ENCODE measurements at places on chromosomes 5 and 9.

DNA sequence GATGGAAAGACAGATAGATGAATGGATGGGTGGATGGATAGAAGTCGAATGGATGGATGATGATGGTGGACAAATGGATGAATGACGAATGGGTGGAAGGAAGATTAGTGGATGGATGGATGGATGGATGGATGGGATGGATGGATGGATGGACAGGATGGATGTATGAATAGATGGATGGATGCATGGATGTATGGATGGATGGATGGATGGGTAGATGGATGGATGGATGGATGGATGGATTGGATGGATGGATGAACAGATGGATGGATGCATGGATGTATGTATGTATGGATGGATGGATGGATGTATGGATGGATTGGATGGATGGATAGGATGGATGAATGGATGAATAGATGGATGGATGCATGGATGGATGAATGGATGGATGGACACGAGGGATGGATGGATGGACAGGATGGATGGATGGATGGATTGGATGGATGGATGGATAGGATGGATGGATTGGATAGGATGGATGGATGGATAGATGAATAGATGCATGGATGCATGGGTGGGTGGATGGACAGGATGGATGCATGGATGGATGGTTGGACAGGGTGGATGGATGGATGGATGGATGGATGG lies 52.4 kb downstream of the DUSP1 start:
- DNase-seq: no peak

DNA sequence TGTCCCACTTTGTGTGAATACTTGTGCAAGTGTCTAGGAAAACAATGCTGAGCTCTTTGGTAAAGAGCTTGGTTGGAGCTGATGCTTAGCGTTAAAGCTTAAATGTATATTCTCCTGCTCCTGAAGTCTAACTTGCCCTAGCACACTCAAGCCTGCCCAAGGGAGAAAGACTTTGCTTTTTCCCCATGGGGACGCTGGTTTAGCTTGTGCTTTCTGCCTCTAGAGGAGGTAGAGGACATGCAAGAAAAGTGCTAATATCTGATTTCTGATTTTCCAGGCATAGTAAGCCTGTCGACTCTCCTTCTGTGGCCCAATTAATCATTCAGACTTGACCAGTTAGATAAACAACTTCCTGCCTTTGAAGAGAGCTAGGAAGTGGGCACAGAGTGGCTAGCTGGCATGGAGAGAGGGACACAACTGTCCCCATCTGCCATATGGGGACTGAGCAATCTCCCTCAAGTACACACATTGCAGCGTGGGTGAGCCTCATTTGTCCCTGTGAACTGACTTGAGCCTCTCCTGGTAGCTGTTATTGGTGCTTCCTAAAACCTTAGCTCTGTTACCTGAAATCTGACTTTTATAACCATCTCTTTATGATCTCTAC lies 348.4 kb downstream of the BRINP1 start:
- no peak for DNase-seq

DNA sequence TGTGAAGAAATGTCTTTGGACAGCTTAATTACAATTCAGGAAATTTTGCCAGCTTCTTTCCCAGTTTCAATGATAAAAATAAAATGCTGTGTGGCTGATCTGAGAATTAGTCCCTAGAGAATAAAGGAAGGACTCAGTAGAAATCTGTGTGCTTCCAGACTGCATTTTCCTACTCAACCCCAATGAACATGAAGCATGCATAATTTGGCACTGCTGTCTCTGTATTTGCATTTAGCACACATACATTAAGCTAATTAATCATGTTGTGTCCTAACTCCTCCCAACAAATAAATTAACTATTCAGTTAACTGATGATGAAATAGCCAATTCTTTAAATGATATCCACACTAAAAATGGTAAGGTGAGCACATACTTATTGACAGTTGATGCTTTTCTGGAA lies 380.0 kb upstream of the RORB start:
- DNase-seq: no peak

DNA sequence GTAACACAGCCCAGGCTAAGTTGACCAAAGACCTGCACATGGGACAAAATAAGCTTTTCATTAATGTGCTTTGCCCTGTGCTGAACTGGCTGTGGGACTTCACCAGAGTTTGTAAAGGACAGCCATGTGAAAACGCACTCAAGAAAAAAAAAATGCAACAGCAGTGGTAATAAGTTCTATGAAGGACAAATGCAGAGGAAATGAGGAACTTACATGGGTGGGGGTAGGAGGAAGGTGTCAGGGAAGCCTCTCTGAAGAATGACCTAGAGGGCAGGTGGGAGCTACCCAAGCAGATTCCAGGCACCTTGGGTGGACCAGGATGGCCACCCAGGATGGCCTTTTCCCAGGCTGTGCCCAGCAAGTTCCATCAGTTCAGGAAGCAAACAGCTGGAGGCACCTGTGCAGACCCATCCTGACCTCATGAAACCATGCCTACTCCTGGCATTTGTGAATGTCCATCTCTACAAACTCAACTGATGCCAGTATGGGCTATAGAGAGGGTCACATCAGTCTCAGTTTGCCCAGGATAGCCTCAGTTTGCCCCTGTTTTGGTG lies 6.7 kb upstream of the PHF2 start:
- DNase-seq: no peak

GRCh38 chr9:91208419-91208745 lies 153.3 kb downstream of the AUH start:
- DNase-seq: no peak

- no peak for DNase-seq
Measured at GRCh38 chr9:128651798-128652197, 4.8 kb downstream of the DYNC2I2 start.

GRCh38 chr9:104386425-104387069 lies 117.5 kb upstream of the OR13F1 start:
- no peak for DNase-seq

- no peak for DNase-seq
Measured at GRCh38 chr5:148445578-148445977, 61.8 kb downstream of the FBXO38 start.

DNA sequence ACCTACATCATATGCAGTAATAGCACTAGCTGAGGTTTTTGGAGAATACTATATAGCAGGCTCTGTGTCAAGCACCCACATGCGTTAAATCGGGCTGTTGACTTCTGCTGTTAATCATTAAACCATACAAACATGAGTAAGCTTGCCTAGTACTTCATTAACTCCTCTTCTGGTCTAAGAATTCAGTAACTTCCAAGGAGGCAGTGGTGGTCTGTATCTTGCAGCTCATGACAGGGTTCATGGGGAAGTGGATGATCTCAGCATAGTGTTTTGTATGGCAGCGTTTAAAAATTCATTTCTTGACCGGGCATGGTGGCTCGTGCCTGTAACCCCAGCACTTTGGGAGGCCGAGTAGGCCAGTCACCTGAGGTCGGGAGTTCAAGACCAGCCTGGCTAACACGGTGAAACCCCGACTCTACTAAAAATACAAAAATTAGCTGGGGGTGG lies at the start of gene HAVCR1:
TSS of gene HAVCR1 (minus strand) at position 24 of the 447 bp plus-strand sequence. CDS start 1,173 bp downstream, outside the sequence.
- no peak for DNase-seq

GRCh38 chr5:54222336-54222735 lies 88.0 kb downstream of the ARL15 start:
- DNase-seq: no peak

GRCh38 chr9:116572095-116572748 lies 114.9 kb upstream of the TRIM32 start:
- DNase-seq: no peak

GRCh38 chr5:170388818-170389549 lies at the start of gene KCNMB1:
Gene KCNMB1 (minus strand): TSS chr5:170389367. CDS start chr5:170385447, 3,920 bp downstream.
- no peak for DNase-seq
